ENCODE measurements at places on chromosomes 7 and 10. TPM values are rescaled to one million over a fixed set of nuclear protein-coding genes. Genes with fewer than 3 reads are reported as not detected.

ZKSCAN1 gene
- 30.7 TPM for polyA plus RNA-seq

VSIR gene
- polyA plus RNA-seq: 11.3 TPM

ATAD1 gene
- 21.0 TPM for polyA plus RNA-seq

GDF2 gene
- polyA plus RNA-seq: not detected

FBXL13 gene
- 1.1 TPM for polyA plus RNA-seq

C10orf105 gene
- not detected for polyA plus RNA-seq

OR2F2 gene
- polyA plus RNA-seq: 0.07 TPM

TCERG1L gene
- not detected for polyA plus RNA-seq

NUTM2E gene
- 0.19 TPM for polyA plus RNA-seq

HOGA1 gene
- polyA plus RNA-seq: 4.8 TPM

SEC23IP gene
- polyA plus RNA-seq: 23.8 TPM

PGAM2 gene
- 1.5 TPM for polyA plus RNA-seq

TET1 gene
- polyA plus RNA-seq: 0.38 TPM

GFRA1 gene
- 2.6 TPM for polyA plus RNA-seq

NRF1 gene
- polyA plus RNA-seq: 16.9 TPM

TMEM196 gene
- not detected for polyA plus RNA-seq

MACROH2A2 gene
- polyA plus RNA-seq: 28.9 TPM

MOGAT3 gene
- not detected for polyA plus RNA-seq

ARHGEF5 gene
- 0.07 TPM for polyA plus RNA-seq

MUC12 gene
- not detected for polyA plus RNA-seq

WDR91 gene
- 8.9 TPM for polyA plus RNA-seq

SFXN2 gene
- polyA plus RNA-seq: 10.6 TPM

NPY4R2 gene
- polyA plus RNA-seq: not detected

GARIN1A gene
- polyA plus RNA-seq: 1.2 TPM

DKK1 gene
- 372 TPM for polyA plus RNA-seq

CFAP46 gene
- polyA plus RNA-seq: 4.9 TPM

RGS10 gene
- 44.6 TPM for polyA plus RNA-seq

PFKP gene
- 143 TPM for polyA plus RNA-seq

FRAT2 gene
- 2.4 TPM for polyA plus RNA-seq

STEAP1 gene
- 23.4 TPM for polyA plus RNA-seq

TRRAP gene
- polyA plus RNA-seq: 24.9 TPM

INA gene
- polyA plus RNA-seq: 5.4 TPM

METTL27 gene
- polyA plus RNA-seq: 2.9 TPM

C10orf120 gene
- polyA plus RNA-seq: not detected

LIPN gene
- not detected for polyA plus RNA-seq

EIF5AL1 gene
- polyA plus RNA-seq: 0.26 TPM

ASZ1 gene
- not detected for polyA plus RNA-seq

CCL24 gene
- not detected for polyA plus RNA-seq

CHST3 gene
- polyA plus RNA-seq: 6.0 TPM

TRPV6 gene
- not detected for polyA plus RNA-seq

H2BK1 gene
- not detected for polyA plus RNA-seq

CYP3A7 gene
- polyA plus RNA-seq: not detected

LAMB1 gene
- 435 TPM for polyA plus RNA-seq

MPLKIP gene
- 48.4 TPM for polyA plus RNA-seq

MYH16 gene
- polyA plus RNA-seq: 0.41 TPM

AIMP2 gene
- 104 TPM for polyA plus RNA-seq

KLLN gene
- polyA plus RNA-seq: 1.2 TPM

COL28A1 gene
- polyA plus RNA-seq: 0.08 TPM

CTAGE4 gene
- polyA plus RNA-seq: not detected

PRF1 gene
- polyA plus RNA-seq: not detected

GIMAP1 gene
- not detected for polyA plus RNA-seq

NEURL1 gene
- polyA plus RNA-seq: 0.05 TPM

NRCAM gene
- polyA plus RNA-seq: 1.1 TPM

TMEM140 gene
- polyA plus RNA-seq: 0.10 TPM

Data from SK-N-SH (cell line).